LHCN-M2 (cell line): ENCODE measurements at places on chromosomes 2 and 18.

GRCh38 chr2:2799151-2799697, 468.1 kb upstream of the MYT1L start:
- no peak for DNase-seq

GRCh38 chr2:57965961-57966360, 80.6 kb upstream of the VRK2 start:
- no peak for DNase-seq

GRCh38 chr2:127664065-127664894, 11.1 kb downstream of the LIMS2 start:
- no peak for DNase-seq

DNA sequence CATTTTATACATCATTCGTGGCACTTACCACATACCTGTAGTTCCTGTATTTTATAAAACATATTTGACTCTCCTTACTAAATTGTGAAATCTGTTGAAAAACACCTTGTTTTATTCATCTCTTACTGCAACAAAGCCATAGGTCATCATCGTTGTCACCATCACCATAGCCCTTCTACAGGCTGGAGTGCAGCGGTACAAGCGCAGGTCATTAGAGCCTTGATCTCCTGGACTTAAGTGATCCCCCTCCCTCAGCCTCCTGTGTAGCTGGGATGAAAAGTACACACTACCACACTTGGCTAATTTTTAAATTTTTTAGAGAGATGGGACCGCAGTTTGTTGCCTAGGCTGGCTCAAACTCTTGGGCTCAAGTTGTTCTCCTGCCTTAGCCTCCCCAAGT, 184.2 kb downstream of the PHLPP1 start:
- DNase-seq: no peak

- no peak for DNase-seq
These were observed 331.6 kb upstream of the FANCL start for GRCh38 chr2:58572731-58573130.
